Activated T-cell treated with anti-CD3 and anti-CD28 coated beads for 4 hours (primary cell): ENCODE measurements at places on chromosomes 4 and X.

DNA sequence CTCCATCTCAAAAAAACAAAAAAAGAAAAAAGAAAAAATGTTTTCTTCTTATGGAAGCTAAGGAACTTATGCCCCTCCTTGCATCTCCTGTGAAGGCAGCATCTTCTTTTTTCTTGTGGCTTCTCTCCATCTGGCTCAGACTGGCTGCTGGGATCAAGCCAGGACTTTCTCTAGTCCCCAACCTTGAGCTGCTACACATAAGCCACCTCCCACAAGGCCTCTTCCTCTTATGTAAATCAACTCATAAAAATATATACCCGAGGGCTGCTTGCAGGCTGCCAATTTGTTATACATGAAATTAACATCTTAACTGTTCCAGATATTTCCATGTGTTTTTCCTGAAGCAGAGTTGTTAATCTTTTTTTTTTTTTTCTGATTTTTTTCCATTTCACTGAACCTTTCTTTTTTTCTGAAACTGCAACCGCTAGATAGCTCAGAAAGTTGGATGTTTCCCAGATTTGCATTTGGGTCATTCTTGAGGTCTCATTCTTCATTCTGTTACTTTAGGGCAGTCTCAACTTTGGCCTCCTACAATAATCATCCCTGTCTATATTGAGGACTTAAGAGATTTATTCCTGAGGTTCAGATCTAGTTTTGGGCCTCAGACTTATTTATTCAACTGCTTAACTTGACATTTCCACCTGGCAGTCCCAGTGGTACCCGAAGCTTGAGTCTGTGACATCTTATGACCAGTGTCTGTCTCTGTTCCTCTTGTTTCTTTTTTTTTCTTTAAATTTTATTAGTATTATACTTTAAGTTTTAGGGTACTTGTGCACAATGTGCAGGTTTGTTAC is 10.3 kb downstream of the SNX25 start:
- DNase-seq: no peak

- DNase-seq: no peak
These were observed 26.6 kb downstream of the SNX25 start for GRCh38 chr4:185235843-185236503.

- no peak for DNase-seq
These were observed 159.8 kb upstream of the FAM241A start for GRCh38 chr4:111985426-111985825.

DNA sequence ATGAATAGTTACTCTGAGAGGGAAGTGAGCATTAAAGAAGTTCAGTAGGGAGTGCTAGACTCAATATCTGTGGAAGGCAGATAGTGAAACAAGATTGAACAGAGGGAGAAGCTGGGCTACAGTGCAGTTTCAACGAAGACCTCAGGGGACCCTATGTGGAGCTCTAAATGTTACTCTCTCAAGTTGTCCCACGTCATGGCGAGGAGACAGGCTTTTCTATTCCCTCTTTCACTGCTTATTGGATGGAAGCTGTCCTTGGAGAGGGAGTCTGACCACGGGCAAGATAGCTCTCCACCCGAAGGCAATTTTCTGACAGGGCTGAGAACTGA is 42.3 kb upstream of the CCSER1 start:
- no peak for DNase-seq

DNA sequence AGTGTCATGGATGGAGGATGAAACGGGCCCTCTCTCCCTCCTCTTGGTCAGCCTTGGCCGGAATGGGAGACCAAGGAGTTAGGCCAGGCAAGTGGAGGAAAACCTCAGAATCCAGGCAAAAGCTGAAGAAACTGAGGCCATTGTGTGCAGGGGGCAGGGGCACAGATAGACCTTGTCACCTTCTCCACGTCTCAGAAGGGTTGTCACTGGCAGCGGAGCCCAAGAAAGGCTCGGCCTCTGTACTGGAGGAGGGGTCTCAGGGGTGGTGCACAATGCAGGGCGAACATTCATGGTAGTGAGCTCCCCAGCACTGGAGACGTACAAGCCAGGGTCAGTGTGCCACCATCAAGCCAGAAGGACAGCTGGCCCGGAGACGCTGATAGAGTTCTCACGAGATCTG is 139.5 kb downstream of the CPZ start:
- no peak for DNase-seq

DNA sequence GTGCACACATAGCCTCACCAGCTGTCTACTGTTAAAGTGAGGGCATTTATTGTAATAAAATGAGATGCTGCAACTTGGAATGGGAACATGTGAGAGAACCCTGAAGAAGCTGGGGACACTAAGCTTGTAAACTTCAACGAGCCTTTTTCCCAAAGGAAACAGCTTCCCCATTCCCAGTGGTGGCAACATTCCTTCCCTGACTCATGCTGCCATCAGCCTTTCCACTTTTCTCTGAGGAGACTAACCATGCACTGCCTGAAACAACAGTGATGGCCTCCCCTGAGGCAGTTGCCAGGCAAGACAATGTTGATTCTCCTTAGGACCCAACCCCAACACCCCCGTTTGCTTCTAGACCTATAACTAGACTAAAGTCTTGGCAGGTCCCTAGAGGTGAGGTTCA is 928.3 kb downstream of the GLUD2 start:
- DNase-seq: no peak

DNA sequence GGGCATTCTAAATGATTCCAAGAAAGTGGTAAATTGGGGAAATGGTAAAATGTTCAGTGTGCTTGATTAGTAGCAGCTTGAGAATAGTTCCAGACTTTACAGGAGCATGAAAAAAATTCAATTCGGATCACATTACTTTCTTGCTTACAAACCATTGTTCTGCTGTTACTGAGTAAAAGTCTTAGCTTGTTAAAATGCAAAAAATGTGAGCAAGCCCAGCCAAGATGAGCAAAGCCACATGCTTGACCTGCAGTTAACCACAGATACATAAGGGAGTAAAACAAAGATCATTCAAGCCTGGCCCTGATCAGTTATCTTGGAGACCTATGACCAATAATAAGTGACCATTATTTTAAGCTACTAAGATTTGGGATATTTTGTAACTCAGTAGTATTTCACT is 562.9 kb upstream of the MAGEB2 start:
- no peak for DNase-seq

DNA sequence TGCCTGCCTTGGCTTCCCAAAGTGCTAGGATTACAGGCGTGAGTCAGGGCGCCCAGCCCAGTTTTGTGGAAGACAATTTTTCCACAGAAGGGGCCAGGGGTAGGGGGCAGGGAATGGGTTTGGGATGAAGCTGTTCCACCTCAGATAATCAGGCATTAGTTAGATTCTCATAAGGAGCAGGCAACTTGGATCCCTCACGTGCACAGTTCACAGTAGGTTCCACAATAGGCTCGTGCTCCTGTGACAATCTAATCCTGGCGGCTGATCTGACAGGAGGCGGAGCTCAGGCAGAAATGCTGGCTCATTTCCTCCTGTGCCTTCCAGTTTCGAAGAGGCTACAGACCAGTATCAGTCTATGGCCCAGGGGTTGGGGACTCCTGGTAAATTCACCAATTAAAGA is 491.6 kb upstream of the AADAT start:
- no peak for DNase-seq

DNA sequence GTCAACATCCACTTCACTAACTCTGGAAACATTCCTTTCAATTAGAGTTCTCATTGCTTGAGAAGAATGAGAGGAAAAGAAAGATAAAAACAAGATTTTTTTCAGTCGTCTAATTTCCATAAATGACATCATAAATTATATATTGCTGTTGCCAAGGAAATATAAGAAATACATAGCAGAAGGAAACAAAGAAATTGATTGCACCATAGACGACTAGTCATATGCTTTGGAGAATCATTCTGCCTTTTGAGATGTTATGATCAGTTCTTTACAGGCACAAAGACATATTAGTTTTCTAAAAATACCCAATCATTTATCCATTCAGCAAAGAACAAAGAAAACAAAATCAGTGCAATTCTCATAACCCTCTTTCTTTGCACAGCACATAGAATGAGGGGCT is 672 bp upstream of the C1QTNF7 start:
- no peak for DNase-seq

- peak; percentile 24 for DNase-seq
These were observed 719 bp downstream of the USO1 start for GRCh38 chr4:75724867-75725724.

DNA sequence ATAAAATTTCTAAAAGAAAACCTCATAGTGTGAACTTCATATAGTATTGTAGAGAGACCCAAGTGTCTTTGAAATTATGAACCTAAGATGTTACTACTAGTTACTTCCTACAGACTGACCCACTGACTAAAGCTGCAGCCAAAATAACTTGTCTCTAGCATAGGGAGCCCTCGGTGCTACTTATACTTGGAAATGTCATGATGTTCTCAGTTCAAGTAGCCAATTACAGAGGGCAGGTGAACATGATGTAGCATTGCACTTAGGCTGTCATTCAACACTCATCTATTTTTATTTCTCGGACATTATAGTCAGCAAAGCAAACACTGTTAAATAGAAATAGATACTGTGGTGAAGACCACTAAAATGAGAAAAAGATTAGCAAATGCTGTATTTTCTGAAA is 165.6 kb downstream of the AREG start:
- DNase-seq: no peak

DNA sequence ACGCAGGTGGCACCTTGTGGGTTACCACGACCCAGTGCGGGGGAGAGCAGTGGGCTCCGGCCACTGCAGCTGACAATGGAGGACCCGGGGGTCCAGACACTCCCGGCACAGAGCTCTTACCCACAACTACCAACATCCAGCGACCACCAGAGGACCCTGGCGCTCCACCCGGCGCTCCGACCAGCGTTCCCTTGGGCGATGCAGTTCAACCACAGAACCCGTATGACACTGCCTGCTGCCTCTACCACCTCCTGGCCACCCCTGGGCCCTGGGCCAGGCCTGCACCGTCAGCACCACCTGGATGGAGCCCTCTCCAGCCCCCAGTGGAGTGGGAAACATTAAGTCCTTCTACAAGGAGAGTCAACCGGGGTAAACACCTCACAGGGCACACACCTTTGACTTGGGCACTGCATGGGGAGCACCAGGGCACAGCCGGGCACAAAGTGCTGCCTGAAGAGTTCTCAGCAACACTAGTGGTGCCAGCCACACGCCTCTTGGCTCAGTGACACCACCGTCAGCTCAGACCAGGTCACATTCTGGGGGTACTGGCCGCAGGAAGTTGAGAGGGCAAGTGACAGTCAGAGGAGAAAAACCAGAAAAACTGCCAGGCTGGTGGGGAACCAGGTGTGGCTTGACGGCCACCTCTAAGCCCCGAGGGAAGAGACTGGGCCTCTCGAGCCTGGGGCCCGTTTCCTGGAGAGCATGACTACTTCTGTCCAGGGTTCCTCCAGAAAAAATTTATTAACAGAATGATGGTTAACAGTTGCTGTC is 2.6 kb downstream of the CTBP1 start:
- DNase-seq: no peak
